Kidney capillary endothelial cell (primary cell): ENCODE measurements at places on chromosomes 3 and 15.

DNA sequence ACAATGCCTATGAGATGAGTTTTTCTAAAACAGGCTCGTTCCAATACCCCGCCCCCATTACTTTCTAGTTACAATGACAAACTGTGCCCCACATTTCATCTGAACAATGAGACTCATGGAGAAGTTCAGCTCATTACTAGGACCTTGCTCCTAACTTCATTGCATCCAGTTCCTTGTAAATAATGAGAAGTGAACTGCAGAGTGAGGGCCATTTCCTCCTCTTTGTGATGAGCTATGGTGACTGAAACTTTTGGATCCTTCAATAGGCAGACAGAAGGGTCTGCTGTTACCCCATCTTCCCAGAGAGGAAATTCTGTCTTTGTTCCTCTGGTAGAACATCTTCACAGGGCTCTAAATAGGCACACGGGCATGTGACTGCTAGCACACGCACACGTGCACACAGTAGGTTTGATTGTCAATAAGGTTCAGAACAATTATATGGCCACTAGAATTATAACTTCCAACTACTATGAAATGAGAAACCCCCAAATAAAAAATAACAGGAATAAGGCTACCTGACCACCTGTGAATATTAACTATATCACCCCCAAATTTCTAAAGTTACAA lies 51.8 kb downstream of the SERP1 start:
- DNase-seq: no peak

DNA sequence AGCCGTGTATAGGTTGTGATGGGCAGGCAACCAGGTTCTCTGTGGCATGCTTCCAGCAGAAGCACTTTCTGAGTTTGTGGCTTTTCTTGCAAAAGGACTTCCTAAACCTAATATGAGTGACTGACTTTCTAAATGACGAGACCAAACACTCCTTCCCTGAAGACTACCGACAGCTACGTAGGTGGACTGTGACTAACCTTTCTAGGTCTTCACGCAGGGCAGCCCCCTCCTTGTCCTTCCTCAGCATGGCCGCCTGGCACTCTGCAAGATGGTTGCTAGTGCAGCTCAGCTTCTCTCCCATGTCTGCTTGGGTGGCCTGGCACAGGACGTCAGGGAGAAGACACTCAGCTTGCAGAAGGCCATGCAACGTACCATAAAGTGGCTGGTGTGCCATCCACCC lies 20.9 kb downstream of the CXCR6 start:
- DNase-seq: no peak

- DNase-seq: no peak
Measured at GRCh38 chr3:128193168-128193567, 39.9 kb downstream of the EEFSEC start.

DNA sequence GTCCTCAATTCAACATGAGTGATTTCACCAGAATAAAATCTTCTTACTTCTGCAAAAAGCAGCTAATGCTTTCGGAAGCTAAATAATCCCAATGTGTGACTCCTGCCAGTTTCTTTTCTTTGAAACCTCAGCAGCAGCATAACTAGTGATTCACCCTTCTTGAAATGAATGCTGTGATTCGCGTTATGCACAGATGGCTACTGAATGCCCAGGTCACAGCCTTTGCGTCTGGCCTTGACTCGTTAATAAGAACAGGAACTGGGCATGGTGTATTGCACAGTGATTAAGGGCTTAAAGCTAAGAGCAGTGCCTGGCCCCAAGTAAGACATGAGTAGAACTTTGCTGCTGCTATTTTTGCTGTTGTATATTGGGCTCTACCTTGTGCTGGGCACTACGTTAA lies 19.0 kb downstream of the CGNL1 start:
- peak; percentile 91 for DNase-seq

GRCh38 chr3:146308222-146308621 lies 57.3 kb upstream of the PLSCR4 start:
- peak; percentile 16 for DNase-seq

DNA sequence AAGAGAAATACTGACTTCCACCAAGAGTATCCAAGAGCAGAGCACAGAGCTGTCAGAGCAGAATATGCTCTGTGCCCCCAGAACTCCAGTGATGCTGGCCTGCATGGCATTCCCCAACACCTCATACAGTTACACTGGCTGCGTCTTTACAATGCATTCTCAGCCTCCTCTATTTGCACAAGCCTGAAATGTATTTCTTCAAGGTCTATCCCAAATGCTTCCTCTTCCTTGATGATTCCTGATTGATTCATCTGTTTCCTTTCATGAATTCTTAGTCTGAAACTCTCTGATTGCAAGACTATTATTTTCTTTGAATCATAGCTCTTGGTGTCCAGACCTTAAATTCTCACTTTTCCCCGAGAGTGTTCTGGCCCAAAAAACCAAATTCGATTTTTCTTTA lies 664.7 kb downstream of the MECOM start:
- peak; percentile 47 for DNase-seq

DNA sequence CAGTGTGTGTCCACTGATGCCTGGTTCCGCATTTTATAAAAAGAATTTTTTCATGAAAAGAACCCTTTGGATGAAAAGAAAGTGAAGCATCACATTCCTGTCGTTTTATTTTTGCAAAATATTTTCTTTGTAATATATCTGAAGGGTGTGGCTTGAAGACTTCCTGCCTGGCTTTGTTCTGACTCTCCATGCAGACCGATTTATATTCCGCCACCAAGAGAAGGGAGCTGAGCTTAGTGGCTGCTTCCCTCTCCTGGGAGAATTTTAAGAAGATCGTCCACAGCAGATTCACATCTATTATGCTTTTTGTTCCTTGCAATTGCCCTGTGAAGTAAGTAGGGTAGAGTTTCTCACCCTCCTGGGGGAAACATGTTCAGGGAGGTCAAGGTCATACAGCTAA lies 45.2 kb upstream of the UMPS start:
- DNase-seq: no peak

DNA sequence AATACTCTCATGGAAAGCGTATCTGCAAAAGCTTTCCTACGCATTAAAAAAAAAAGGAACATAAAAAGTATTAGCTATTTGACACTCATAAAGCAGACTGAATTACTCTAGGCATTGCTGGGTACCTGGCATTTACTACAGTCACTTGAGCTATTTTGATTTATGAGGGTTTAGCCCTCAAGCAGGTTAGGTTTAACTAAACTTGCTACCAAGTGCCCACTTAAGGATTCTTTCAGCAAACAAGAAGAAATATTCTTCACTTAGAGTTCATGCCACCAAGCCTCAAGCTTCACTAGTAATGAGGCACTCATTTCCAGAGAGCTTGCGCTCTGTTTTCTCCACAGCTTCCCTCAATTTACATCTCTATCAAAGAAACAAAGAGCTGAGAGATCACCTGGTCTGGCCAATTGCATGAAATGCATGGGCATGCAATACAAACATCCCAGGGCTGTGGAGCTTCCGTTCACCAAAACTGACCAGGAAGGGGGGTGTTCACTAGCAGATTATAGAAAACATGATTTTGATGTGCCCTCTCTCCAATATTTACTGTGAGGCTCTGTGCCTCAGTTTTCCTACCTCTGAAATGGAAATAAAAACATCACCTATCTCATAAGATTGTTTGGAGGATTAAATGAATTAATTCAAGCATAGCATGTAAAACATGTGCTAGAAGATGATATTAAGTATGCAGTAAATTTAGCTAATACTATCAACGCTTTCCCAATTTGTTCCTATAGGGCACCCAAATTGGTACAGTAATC lies 217.3 kb downstream of the RORA start:
- no peak for DNase-seq

DNA sequence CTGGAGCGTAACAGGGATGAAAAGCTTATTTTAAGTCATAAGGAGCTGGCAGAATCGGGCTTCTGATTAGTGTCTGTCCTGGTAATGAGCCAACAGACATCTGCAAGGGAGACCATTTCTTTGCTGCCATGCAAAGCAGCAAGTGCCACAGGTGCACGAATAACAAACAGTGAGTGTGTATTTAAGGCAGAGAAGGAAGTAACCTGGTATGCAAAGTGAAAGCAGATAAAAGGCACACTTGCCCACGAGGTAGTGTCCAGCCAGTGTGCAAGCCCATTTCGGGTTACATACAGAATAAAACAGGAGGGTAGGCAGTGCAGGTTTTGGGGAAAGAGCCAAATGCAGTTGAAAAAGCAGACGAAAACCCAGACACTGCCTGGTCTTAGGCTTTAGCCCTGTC lies 1153.7 kb downstream of the SI start:
- no peak for DNase-seq

GRCh38 chr3:31043184-31043819 lies 148.8 kb upstream of the GADL1 start:
- DNase-seq: no peak

DNA sequence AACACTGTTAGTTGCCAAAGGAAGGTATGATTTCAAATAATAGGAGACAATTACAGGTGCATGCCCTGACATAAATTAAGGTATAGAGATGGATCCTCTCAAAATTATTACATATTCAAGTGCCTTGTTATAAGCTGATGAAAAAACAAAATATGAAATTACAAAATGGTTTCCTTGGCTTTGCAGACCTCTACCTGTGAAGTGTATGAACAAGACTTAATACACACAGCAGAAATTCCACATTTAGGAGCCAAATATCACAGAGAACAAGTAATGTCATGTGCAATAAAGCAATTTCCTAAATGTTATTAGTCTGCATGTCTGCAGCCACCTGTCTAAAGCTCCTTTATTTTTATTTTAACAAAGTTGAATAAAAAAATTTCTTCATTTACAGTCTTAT lies 151.5 kb downstream of the ALCAM start:
- DNase-seq: no peak

- no peak for DNase-seq
Measured at GRCh38 chr3:72174040-72174439, 389.1 kb upstream of the PROK2 start.

DNA sequence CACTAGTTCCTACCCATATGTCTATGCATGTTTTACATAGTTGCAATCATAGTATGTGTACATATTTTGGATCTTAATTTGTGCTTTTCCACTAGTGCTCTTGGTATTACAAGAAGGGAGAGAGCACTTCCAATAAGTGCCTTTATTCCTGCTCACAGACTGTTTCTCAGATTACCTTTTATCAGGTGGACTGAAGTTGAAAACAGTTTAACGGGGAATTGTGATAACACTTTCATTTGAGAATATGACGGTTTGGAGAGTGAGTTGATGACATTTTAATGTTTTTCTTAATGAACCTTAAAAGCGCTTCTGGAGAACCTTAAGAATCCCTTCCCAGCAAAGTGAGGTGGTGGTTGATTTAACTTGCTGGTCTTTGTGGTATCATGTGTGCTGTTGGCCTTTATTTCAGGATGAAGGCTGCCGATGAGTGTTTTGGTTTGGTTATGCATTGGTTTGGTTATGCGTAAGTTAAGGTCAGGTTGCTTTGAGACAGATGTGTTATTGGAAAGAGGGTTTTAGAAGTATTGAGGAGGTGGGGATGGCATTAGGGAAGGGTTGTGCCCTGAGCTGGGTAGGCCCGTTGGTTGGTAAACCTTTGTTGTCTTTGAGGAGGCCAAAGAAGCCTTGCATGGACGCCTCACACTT lies 2.8 kb downstream of the EDEM1 start:
- DNase-seq: no peak

GRCh38 chr15:94457661-94458060 lies 226.3 kb downstream of the MCTP2 start:
- DNase-seq: no peak

DNA sequence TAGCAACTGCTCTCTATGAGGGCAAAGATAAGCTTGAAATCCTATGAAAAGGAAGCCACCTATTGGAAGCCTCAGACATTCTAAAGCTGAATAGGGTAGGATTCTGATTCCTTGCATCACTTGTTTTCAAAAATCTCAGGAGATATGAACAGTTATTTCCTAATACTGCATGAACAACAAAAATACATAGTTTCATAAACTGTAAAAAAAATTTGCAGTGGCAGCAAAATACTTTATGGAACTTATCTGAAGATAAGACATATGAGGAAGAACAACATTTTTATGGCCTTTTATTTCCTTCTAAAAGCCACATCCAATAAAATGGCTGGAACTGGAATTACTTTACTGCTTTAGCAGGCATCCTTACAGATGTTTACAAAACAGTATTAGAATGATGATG lies 29.9 kb downstream of the AP3S2 start:
- DNase-seq: no peak

DNA sequence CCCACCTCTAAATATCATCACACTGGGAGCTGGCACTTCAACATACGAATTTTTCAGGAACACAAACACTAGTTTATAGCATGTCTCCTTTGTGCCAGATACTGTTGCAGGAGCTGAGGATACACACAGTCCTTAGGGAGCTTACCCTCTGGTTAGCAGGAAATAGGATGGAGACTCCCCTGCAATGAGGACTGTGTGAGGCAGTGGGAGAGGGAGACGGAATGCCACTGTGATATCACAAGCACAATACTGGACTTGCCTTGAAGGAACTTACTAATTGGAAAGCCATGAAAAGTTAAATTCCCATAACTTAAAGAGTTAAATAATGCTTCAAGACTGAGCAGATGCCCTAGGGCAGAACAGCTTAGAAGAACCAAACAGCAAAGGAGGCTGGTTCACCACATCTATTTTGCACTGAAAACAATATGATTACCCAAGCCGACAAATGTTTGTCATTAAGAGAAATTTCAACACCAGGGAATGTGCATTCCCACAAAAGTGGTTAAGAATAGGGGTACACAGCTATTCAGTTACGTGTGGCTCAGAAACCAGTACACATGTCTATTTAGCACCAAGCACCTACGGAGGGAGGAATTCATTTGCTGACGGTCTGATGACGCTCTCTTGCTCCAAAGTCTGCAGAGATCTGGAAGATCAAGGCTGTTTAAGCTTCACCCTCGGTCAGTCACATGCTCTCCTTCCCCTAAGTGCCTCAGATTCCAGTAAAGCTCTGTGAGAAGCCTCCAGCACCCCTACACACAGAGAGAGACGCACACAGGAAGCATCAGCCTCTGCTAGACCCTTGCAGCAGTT lies 5.2 kb downstream of the TBC1D2B start:
- no peak for DNase-seq

DNA sequence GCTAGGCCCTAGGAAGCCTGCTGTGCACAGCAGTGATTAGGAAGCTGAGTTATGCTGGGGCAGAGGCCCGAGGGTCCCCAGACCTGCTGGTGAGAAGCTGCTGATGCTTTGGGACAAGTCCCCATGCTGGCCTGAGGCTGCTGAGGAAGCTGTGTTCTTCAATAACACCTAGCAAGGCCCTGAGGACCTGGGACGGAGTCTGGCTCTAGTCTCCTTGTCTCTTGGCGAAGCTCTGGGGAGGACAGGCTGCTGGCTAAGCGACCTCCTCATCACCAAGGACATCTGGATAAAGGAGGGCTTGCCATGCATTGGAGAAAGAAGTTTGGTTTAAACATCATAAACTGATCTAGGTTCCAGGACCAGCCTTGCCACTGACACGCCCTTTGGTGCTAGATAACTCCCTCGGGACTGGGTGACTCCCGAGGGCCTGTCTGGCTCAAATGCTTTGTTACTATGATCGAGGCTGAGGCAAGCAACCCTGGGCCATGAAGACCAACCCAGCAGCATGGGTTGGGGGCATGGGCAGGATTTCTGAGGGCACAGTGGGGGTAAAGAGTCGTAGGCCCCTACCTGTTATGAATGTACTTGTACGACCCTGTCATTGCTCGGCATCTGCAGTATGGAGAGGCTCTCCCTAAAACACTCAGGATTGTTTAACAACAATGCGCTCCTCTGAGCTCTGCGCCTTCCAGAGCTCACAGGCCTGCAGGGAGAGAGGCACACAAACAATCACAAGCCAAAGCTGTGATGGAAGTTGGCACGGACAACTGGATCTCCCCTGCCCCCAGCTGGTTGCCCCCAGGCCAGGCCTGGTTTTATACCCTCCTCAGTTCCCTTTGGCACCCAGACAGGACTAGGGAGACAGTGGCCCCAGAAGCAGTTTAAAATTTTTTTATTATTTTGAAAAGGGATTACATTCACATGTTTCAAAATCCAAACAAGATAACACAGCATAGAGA lies 64.4 kb downstream of the LINGO1 start:
- DNase-seq: no peak
